ENCODE measurements at places on chromosomes 1 and 21. TPM values are rescaled to one million over a fixed set of nuclear protein-coding genes. Genes with fewer than 3 reads are reported as not detected.

- H3K27me3 ChIP-seq: peaks cover 5% of the 10 kb centered on the region
- H3K4me3 ChIP-seq: no peak overlapping the region
Measured at GRCh38 chr1:151944126-151944856, 35.0 kb upstream of the THEM4 start.

Gene CD1B
- not detected for total RNA-seq

GRCh38 chr1:230759369-230760065, 12.3 kb downstream of the CAPN9 start:
- DNase-seq: no peak
- no peaks in the 10 kb centered on the region for H3K4me1 ChIP-seq
- H3K36me3 ChIP-seq: no peaks in the 10 kb centered on the region

Gene FCRL2
- total RNA-seq: 0.36 TPM

Gene PRAMEF25
- not detected for total RNA-seq

DNA sequence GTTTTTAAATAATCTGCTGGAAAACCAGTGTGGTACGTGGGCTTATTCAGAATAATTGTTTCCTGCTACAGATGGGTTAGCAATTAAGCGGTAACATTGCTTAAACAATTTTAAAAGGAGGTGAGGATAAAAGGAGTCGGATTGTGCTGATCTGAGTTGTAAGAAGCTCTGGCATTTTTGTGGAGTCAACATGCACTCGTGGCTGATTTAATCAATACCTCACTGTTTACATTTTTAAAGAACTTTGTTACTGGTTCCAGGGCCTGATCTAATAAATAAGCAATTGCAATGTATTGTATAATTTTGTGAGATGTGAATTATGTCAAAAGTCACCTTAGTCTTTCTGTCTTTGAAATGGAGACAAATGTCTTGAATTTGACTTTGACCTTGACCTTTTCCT, 474.0 kb downstream of the SETD4 start:
- no peaks in the 10 kb centered on the region for H3K27me3 ChIP-seq
- H3K4me3 ChIP-seq: no peak overlapping the region
- DNase-seq: no peak
- no peaks in the 10 kb centered on the region for H3K4me1 ChIP-seq
- no peaks in the 10 kb centered on the region for H3K36me3 ChIP-seq

GRCh38 chr1:224513787-224514209, 79.2 kb upstream of the WDR26 start:
- H3K36me3 ChIP-seq: no peaks in the 10 kb centered on the region
- DNase-seq: no peak
- 0 out of 2 replicates have a peak, but pooled peaks cover 5% of the 10 kb centered on the region for H3K4me1 ChIP-seq

DNA sequence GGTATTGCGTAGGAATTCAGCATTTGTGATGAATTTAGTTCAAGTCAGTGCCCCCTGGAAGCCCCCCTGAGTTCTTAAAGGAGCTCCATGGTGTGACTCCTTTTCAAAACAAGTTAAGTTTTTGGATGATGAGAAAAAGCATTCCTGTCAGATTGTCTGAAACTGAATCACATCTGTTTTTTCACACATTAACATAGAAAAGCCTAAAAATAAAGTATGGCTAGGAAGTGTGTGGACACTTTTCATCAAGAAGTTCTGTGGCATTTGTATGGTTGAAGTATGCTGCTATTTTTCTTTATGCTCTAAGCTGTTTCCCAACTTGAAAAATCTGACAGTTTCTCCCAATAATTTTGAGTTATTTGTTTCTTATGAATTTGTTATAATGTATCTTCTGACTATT, 33.7 kb downstream of the PRDM2 start:
- H3K36me3 ChIP-seq: no peaks in the 10 kb centered on the region
- DNase-seq: no peak
- H3K4me3 ChIP-seq: no peak overlapping the region
- H3K27me3 ChIP-seq: no peaks in the 10 kb centered on the region
- peak overlapping the region; percentile 98 for H3K27ac ChIP-seq

Gene RUSC1
- total RNA-seq: 17.7 TPM

DNA sequence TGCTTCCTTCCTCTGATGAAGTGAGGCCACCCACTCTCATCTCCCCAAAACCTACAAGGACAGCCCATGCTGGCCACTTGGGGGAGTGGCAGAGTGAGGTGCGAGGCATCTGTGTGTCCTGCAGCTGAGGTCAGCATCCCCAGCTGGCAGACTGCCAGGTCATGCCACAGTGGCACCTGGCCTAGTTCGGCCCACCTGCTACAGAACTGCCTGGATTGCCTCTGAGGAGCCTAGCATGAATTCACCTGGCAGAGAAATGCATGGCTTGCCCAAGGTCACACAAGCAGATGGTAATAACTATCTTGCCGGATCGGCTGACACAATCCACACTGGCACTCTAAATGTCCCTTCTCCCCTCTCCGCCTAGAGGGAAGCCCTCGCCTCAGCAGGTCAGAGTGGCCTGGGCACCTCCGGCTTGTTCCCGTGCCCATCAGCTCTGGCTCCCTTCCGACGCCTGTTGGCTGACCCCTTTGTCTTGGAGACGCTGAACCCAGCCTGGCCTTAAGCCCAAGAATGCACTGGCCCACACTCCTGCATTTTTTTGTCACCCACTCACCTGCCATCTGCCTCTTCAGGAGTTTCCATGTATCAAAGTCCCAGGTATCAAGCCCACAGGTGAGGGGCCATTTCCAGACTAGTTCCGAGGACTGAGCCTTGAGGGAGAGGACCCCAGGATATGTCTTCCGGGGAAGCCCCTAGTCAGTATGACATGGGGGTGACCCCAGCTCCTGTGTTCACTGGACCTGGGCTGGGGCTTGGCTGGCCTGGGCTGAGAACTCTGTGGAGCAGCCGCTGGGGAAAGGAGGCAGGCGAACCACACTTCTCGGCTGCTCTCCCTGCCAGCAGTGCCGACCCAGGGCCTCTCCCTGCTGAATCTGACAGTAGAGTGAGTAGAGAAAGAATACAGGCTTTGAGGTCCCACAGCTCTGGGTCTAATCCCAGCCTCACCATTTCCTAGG, 21.7 kb downstream of the ECE1 start:
- peaks cover 8% of the 10 kb centered on the region for H3K36me3 ChIP-seq
- H3K4me3 ChIP-seq: no peak overlapping the region
- no peak overlapping the region for H3K27ac ChIP-seq
- DNase-seq: no peak
- no peaks in the 10 kb centered on the region for H3K4me1 ChIP-seq

DNA sequence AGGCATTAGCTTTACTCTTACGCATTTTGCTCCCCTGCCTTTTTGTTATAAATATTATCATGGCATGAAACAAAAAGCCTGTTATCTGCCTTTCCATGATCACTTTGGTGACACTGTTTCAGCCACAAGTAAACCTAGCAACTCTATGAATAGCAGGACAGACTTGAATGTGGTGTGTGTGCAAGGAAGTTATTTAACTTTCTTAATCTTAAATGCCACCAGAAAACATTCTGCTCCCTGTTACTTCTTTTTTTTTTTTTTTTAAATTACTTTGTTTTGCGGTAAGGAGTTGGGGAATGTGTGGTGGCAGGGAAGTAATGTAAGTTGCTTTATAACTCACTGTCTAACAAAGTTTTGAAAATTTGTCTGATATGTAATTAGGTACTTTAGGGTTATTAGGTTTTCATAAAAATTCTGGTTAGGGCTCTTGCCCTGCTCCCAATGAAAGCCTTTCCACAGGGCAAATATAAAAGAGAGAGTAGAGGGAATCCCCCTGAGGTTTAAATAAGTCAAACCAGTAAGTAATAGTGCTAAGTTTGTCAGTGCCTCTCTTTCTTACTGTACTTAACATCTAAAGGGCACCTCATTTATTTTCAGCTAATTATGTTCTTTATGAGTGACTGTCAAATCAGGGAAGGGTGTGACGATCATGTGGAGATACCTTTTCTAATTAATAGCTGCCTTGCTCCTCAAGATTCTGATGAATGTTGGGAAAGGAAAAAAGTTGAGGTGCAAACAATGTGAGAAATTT, 39.5 kb downstream of the RASAL2 start:
- no peak overlapping the region for H3K4me3 ChIP-seq
- H3K27ac ChIP-seq: no peak overlapping the region
- no peak for DNase-seq
- H3K36me3 ChIP-seq: no peaks in the 10 kb centered on the region

DNA sequence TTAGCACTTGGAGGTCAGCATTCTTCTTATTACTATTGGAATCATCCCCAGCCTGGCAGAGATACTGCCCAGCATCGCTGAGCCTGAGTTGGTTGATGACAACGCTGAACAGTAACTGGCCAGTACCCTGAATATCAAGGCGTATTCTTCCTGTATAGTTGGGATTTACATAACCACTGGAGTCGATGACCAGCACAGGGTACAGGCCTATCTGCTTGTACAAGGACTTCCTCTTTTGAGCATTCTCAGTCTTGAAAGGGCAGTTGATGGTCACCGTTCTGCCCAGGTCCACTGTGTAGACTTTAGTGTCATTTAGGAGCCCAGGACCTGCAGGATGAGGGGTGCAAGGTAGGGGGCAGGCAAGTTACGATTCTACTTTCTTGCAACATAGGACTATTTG, 8.8 kb downstream of the PIGR start:
- no peak for DNase-seq
- no peaks in the 10 kb centered on the region for H3K36me3 ChIP-seq
- H3K27ac ChIP-seq: no peak overlapping the region
- H3K27me3 ChIP-seq: no peaks in the 10 kb centered on the region

Gene EPHA10
- total RNA-seq: not detected

DNA sequence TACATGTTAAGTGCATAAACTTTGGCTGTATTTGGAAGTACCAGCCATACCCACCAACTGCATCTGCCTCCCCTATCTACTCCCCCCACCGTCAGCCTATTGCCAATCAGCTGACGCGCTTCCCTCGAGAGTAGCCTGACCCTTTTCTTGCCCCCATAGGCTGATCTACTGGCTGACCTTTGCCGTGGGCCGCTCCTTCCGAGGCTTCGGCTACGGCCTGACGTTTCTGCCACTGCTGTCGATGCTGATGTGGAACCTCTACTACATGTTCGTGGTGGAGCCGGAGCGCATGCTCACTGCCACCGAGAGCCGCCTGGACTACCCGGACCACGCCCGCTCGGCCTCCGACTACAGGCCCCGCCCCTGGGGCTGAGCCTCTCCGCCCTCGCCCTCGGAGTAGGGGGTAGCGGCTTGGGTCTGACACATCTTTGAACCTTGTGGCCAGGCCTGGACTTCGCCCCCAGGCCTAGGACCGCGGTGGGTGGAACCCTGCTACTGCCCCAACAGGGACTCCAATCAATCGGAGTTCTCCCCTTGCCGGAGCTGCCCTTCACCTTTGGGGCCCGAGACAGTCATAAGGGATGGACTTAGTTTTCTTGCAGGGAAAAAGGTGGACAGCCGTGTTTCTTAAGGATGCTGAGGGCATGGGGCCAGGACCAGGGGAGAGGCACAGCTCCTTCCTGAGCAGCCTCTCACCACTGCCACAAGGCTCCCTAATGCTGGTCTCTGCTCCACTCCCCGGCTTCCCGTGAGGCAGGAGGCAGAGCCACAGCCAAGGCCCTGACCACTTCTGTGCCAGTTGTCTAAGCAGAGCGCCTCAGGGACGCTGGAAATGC, 4.0 kb downstream of the GLMP start:
- H3K27me3 ChIP-seq: no peaks in the 10 kb centered on the region
- H3K36me3 ChIP-seq: peaks cover 1% of the 10 kb centered on the region
- H3K4me3 ChIP-seq: no peak overlapping the region

DNA sequence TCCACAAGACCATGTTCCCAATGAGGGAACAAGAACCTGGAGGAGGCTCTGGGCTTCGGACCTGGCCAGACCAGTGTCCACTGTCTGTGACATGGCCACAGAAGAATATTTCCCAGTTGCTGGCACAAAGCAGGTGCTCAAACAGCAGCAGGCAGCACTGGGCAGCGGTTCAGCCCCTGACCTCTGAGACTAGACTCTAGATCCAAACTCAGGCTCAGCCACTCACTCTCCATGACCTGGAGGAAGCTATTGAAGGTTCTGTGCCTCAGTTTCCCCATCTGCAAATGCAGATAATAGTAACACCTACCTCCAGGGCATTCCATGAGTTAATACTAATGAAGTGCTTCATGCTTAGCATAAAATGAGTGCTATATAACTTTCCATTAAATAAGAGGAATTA, 8.0 kb downstream of the TMPRSS2 start:
- no peak overlapping the region for H3K27ac ChIP-seq
- H3K27me3 ChIP-seq: no peaks in the 10 kb centered on the region
- no peak for DNase-seq

- H3K4me1 ChIP-seq: no peaks in the 10 kb centered on the region
- no peak overlapping the region for H3K27ac ChIP-seq
- no peak for DNase-seq
Measured at GRCh38 chr1:107762751-107763390, 202.1 kb downstream of the VAV3 start.

- no peak for DNase-seq
- no peaks in the 10 kb centered on the region for H3K4me1 ChIP-seq
- H3K4me3 ChIP-seq: no peak within 1 kb of the TSS
- H3K27ac ChIP-seq: no peak within 1 kb of the TSS
- no peaks in the 10 kb centered on the region for H3K36me3 ChIP-seq
Measured at GRCh38 chr1:152224093-152224492, at the start of gene HRNR. Gene HRNR (minus strand): TSS chr1:152224193. CDS start chr1:152223253, 940 bp downstream.

GRCh38 chr1:168360151-168361021, 79.7 kb downstream of the TBX19 start:
- H3K27ac ChIP-seq: no peak overlapping the region
- no peaks in the 10 kb centered on the region for H3K4me1 ChIP-seq
- H3K36me3 ChIP-seq: no peaks in the 10 kb centered on the region
- no peak overlapping the region for H3K4me3 ChIP-seq
- DNase-seq: no peak
